ENCODE measurements at places on chromosomes 6 and 20. TPM values are rescaled to one million over a fixed set of nuclear protein-coding genes. Genes with fewer than 3 reads are reported as not detected.

The COL11A2 gene
- total RNA-seq, result 1.3 TPM

The TPD52L1 gene
- 32.4 TPM for total RNA-seq

The IL17A gene
- total RNA-seq, result not detected

The SNHG17 gene
- 39.3 TPM for total RNA-seq

The PXMP4 gene
- total RNA-seq, result 1.2 TPM

GRCh38 chr6:38555606-38556005 is 84.1 kb downstream of the BTBD9 start:
- no peak for DNase-seq

- DNase-seq, result no peak
Observed at GRCh38 chr20:37892001-37892400, 10.9 kb upstream of the VSTM2L start.

DNA sequence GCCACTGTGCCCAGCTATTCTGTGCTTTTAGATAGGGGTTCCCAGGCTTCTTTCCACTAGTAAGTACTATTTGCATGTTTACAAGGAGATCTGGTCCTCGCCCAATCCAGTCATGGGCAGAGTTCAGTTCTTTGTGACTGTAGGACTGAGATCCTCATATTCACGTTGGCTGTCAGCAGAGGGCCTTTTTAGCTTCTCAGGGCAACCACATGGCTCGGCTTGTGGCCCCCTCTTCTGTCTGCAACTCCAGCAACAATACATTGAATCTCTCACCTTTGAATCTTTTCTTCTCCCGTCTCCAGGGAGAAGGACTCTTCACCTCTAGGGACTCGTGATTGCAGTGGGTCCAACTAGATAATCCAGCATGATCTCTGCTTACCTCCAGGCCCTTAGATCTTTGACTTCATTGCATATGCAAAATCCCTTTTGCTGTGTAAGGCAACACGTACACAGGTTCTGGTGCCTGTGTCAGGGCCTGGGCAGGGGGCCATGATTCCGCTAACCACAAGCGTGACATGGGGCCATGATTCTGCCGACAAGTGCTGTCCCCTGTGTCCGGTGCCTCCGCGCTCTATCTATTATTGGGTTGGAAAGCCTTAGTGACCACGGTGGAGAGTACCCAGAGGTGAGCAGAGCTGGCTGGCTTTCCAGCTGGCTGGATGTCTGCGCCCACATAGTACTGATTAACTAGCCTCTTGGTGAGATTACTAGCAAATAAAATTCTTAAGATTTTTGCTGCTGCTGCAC is 5.1 kb downstream of the CCR6 start:
- no peak for DNase-seq

GRCh38 chr6:157410045-157410444 is 29.1 kb downstream of the ZDHHC14 start:
- DNase-seq, result peak; percentile 51

GRCh38 chr6:32244946-32245398 is 21.1 kb upstream of the NOTCH4 start:
- DNase-seq, result peak; percentile 40

DNA sequence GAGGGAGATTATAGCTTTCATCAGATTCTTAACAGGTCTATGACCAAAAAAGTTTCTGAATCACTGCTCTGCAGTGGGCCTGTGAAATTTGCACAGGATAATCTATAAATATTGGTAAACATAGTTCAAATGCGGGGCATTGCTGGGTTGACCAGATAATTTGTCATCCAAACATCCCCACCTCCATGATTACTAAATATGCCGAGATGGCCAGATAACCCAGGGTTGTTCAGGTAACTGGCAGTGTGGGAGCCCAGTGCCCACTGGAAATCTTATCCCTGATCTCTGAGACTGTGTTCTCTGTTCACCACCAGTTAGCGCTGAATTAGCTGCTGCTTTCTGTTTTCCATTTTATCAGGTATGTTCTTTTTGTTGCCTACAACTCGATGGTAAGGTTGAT is 21.4 kb downstream of the PTK7 start:
- no peak for DNase-seq

DNA sequence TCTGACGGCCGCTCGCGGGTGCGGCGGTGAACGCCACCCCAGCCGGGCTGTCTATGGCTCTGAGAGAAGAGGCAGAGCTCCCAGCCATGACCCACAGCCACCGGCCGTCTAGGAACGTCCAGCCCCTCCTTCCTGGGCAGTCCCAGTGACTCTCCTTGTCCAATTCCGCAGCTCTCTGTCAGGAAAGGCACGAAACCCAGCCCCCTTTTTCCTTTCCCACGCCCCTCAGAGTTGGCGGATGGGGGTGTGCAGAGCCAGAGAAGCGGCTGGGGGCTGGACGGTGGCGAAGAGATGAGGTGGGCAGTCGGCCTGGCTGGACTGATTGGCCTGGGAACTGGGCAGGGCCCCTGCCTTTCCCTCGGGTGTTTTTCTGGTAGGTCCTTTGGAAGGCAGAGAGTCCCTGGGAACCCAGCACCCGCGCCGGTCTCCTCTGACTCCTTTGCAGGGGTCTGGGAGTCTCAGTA is 1.5 kb downstream of the EBF4 start:
- no peak for DNase-seq

DNA sequence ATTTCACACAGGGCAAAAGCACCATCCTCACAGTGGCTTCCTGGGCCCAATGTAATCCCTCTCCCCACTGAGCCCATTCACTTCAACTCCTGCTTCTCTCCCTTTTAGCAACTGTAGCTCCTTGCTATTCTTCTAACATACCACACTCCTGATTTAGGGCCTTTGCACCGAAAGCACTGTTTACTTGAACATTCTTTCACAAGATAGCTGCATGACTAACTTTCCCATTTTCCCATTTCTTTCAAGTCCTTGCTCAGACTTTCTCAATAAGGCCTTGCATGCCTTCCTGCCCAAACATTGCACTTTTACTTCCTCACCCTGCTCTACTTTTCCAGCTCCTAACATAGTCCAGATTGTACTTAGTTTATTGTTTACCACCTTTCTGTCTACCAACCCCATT is 73.0 kb downstream of the SHPRH start:
- peak; percentile 90 for DNase-seq

DNA sequence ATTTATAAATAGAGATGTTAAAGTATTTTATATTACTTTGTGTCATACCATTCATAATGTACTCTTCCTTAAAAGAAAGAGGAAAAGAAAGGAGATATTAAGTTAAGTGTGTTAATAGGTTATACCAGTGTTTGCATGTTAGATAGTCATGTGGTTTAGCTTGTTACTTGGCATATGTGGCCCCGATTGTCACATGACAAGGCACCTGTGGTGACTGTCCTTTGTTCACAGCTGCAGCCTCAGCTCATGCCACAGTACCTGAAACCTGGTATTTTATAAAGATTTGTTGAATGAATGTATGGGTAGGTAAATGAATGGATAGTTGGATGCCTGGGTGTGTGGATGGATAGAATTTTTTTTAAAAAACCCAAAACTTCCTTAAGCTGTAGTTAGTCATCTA is 306.1 kb upstream of the FLRT3 start:
- DNase-seq, result no peak

DNA sequence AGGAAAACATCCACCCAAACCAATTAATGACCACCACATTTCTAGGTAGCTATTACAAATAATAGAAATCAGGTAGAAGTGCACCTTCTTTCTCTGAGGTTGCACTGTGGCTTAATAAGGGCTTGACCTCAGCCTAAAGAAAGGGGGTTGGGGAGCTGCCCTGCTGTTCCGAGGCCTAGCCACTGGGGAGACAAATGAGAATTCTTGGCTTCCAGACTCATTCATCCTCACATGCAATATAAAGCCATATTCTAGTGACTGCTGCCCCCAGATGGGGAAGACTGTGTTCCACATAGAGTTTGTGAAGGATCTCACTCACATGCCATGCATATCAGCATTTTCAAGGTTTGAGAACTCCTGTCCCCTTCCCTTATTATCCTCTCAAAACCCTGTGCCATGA is 22.9 kb downstream of the SAYSD1 start:
- no peak for DNase-seq

- DNase-seq, result no peak
Observed at GRCh38 chr6:100126790-100127484, 132.9 kb upstream of the MCHR2 start.

GRCh38 chr20:1299522-1299921 is 29.4 kb downstream of the SDCBP2 start:
- no peak for DNase-seq

Measured in astrocyte (in vitro differentiated cells and primary cell).